Activated T-helper 1 cell treated with anti-CD3 and anti-CD28 coated beads, Interleukin-2, amount 50 U/mL, for 16 hours (primary cell): ENCODE measurements at places on chromosomes 7 and 10.

DNA sequence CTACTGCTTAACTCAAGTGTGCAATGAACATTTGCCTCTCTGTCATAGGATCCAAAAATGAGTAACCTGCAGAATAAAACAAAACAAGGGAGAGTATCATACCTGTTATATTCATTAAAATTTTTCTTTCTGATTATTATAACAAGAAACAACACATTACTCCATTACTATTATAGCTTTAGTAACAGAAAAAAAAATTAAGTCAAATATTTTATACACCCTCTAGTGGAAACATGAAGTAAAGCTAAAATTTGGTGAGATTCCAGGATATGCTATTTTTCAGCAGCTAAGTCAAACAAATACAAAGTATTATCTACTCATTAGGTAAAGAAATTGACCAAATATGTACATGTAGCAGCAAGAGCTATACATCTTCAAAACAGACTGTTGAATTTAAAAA, 56.3 kb downstream of the PDZD8 start:
- no peak for DNase-seq

- DNase-seq, result no peak
Measured at GRCh38 chr10:69963835-69964710, 88.6 kb upstream of the MACROH2A2 start.

- no peak for DNase-seq
Measured at GRCh38 chr7:30091491-30091912, 43.3 kb upstream of the MTURN start.

DNA sequence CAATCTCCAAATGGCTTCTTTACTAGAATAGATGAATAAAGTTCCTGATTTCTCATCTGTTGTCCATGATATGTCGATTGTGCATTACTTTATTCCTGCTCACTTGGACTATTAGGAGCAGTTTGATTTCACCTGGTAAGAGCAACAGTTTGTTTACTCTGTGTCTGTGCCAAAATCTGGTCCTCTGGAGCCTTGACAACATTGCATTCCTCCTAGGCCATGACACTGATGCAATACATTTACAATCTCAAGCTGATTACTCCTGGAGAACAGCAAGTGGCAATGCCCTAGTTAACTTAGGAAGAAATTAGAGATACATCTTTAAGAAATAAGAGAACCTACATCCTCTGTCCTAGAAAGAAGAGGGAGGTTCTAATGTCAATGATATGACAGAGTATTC, 71.8 kb downstream of the SGCE start:
- no peak for DNase-seq

DNA sequence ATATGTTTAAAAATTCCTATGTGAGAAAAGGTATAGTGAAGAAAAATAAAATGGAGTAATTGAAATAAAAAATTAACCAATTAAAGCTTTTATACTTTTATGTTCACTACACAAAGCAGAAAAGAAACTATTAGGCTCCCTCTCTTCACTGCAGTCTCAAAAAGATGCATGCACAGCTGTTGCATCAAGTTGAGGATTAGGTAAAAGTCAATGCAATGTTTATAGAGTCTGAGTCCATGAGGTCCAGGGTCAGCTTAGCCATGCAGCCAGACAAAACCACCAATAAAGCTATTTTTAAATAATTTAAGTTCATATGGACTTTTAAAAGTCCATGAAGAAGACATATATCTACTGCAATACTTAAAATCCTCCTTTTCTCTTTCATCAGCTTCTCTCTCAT, 31.1 kb upstream of the ING3 start:
- DNase-seq, result no peak

- peak; percentile 14 for DNase-seq
Measured at GRCh38 chr7:32892521-32893206, 1.1 kb upstream of the KBTBD2 start.

- DNase-seq, result no peak
Measured at GRCh38 chr7:23347682-23348180, 48.6 kb downstream of the MALSU1 start.

- no peak for DNase-seq
Measured at GRCh38 chr10:124641282-124642087, 102.7 kb downstream of the FAM53B start.

DNA sequence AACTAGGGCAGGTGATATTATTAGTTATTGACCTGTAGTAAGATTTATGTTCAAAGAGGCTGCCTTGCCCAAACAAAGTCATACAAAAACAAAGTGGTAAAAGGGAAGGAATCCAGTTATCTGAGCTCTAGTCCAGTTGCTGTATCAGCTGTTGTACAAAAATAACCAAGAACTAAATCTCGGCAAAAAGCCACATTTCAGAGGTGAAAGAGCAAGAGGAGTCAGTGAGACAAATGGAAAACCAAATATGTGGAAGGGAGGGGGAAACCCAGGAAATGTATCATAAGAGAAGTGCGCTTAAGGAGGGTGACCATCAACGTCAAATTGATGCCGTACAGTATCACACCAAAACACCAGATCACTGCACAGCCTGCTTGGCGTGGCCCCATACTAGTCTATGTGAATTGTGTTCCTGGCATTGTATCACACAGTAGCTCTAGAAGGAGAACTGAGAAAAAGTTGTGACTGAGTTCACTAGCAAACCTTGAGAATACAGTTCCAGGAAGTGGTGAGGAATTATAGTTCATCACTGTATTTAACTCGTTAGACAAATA, 6.4 kb downstream of the AGBL3 start:
- DNase-seq, result no peak

DNA sequence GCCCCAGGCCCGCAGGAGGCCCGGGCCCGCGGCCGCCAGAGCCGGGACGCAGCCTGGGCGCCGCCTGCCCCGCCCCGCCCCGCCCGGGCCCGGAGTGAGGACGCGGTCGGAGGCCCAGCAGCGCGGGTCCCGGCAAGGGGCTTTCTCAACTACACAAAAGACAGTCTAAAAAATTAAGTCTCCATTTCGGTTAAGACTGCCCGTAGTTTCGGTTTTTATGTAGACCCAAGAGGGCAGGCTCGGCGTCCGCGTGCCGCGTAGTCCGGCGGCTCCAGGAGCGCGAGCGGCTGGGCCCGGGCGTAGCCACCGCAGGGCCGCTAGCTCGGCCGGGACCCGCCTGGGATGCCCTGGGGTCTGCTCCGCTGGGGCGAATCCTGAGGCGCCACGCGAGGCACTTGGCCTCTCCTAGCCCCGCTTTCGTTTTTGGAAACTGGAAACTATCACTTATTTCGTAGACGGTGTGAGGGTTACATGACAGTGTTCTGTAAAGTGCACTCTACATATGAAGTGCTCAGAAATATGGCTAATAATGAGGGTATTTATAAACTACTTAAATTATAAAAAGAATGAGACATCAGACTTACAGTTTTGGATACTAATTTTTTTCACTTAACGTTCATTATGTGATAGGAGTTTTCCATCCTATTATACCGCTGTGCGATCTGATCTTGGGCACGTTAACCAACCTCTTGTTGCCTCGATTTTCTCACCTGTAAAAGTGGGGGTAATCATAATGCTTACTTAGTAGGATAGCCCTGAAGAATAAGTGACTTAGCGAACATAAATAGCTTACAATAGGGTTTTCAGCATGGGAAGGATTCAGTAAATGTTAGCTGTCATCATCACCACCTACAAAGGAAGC, 573 bp downstream of the BLVRA start:
- DNase-seq, result no peak

DNA sequence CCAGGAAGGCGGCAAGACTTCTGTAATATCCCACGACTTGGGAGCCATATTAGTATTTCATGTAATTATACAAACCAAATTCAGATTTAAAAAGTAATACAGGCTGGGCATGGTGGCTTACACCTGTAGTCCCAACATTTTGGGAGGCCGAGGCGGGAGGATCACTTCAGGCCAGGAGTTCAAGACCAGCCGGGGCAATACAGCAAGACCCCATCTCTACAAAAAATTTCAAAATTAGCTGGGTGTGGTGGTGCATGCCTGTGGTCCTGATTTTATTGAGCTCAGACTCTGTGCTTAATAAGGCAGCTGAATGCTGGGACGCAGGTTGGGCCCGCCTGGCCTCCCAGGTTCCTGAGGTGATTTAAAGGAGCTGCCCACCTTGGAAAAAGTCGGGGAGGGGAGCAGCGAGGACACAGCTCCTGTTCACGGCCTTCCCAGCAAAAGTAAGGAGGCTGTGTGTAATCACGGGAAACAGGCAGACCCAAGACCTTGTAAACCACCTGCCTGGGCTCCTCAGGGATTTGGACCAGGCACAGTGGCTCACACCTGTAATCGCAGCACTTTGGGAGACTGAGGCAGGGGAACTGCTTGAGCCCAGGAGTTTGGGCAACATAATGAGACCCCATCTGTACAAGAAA, 93.0 kb upstream of the DNAAF5 start:
- no peak for DNase-seq

GRCh38 chr10:124025660-124026588, 67.5 kb downstream of the CHST15 start:
- no peak for DNase-seq

DNA sequence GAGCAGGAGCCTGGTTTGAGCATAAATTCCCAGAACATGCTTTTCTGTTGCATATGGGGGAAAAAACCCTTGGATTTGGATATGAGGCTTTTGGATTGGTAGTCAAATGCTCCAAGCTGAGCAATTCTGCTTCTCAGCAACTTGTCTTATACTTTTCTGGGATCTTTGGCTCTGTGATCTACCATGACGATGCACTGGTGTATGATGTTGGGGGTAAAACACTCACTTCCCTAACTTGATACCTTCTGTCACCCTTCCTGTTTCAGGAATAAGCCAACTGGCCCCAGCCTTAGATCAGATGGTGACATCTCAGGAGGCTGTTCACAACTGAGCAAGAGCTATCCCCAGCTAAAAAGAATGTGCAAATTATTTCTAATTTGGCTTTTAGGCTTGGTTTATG, 13.1 kb upstream of the CPA4 start:
- DNase-seq, result no peak

DNA sequence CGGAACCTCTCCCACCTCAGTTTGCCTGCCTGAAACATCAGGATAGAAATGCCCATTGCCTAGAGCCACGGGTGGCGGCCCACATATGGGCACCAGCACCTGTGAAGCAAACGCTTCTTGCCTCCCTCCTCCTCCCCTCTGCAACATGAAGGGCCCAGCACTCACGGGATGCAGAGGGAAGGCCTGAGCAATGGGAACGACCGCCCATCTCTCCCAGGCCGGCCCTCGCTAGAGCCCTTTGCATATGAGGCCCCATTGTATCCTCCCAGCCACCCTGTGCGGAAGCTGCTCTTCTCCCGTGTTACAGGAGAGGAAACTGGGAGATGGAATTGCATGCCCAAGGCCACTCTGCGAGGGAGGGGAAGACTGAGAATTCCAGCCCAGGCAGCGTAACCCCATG, 88.2 kb downstream of the RGS10 start:
- DNase-seq, result no peak

GRCh38 chr10:103445767-103446567, 6.2 kb downstream of the CALHM2 start:
- DNase-seq, result no peak

DNA sequence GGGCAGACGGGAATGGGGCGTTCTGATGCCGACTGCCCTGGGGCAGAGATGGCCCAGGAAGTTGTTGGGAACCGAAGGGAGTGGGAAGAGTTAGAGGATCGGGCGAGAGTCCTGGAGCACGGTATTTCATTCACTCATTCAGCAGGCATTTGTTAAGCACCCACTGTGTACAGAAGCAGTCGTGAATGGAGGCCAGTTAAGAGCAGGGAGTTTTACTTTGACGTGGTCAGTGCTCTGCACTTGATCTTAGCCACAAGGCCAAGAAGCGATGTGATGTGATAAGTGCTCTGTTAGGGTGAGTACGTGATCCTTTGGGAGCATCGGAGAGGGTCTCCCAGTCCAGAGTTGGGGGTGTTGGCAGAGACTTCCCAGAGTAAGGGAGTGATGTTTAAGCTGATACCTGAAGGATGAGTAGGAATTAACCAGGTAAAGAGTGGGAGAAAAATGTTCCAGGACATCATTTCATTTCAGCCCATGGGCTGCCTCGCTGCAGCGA, 890 bp downstream of the ZFYVE27 start:
- DNase-seq, result no peak

DNA sequence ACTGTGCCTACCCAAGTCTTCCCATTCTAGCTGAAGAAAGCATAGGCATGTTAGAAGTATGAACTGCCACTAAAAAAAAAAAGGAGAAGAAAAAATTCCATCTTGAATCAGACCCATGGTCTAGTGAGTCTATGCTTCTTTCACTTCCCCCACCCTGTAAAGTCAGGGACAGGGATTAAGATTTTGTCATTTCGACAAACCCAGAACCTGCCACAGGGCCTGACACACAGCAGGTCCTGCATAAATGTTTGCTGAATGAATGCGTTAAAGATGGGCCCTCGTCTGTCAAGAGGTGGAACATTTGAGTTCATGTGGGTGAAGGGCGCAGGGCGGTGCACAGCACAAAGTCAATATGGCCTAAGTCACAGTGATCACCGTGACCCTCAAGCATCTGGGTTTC, 4.9 kb downstream of the HIPK2 start:
- no peak for DNase-seq

DNA sequence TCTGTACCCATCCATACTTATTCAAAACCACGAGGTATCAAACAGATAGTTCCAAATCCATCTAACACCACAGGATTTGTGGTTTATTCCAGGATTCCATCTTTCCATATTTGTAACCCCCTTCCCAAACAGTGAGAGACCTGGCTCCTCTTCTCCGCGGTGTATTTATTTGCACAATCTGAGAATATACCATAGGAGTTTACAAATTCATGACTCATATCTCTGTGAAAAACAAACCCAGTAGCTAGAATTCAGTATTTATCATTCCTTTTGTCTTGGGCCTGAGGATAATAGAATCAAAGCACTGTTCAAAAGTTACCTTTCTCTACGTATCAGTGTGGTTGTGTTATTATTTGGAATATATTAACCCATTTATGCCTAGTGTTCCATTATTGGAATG, 31.9 kb downstream of the PDSS1 start:
- DNase-seq, result no peak

DNA sequence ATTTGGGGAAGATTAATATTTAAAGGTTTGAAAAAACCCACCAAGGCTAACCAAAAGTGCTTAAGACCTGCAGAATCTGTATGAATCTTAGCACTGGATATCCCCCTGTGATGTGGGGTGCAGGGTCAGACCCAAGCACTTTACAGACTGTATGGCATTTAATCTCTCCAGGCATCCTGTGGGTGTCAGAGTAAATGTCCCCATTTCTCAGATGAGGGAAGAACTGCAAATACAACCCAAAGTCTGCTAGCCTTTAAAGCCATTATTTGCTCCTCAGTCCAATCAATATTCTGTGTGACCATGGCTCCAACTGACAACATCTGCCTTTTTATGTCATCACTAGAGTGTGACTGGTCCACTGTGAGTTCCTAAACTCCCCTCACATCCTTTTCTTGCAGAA, 10.0 kb upstream of the MBL2 start:
- no peak for DNase-seq

DNA sequence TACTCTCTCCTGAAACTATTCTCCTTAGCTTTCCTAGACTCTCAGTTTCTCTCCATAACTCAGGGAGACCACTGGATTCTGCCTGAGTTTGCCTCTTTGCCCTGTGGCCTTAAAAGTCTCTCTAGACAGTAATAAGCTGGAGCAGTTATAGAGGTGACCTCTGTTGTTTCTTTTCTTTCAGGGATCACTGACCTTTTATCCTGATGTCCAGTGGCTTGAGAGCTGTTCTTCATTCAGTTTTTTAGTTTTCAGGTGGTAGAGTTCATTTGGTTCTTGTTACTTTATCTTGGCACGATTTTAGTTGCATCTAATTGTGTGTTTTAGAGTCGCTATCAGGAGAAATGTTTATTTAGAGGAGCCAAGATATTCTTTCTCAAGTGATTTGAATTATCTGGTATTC, 37.7 kb downstream of the TAX1BP1 start:
- no peak for DNase-seq

GRCh38 chr10:9709849-9710248, 1307.8 kb upstream of the CELF2 start:
- no peak for DNase-seq

GRCh38 chr10:32153931-32154330, 97.7 kb upstream of the KIF5B start:
- DNase-seq, result no peak
